ENCODE measurements at places on chromosomes 3 and 15.
A peak's percentile ranks its signal among the peaks of the same experiment; 100 is the strongest.

DNA sequence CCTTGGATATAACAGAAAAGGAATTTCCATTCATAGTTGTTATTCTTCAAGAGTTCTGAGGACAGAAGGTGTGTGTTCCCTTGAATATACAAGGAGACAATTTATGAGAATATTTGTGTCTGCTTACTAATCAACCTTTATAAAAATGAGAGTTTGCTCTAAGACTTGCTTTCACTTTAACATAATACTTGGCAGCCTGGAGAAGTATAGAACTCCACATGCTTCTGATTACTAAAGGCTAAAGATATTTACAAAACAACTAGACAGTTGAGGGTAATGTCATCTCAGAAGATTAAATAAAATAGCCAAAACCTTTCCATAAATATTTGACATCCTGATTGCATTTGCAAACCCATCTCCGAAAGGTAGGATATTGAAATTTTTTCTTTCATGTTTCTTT, 727.1 kb upstream of the NAALADL2 start:
- no peak for DNase-seq

GRCh38 chr15:89138999-89139612, 50.9 kb downstream of the ABHD2 start:
- peak; percentile 53 for DNase-seq

- no peak for DNase-seq
Observed at GRCh38 chr15:40549894-40550293, 14.9 kb downstream of the CCDC32 start.

- DNase-seq: no peak
Observed at GRCh38 chr3:29267226-29267625, 13.6 kb upstream of the RBMS3 start.

GRCh38 chr3:126517291-126517951, at the start of gene UROC1:
TSS of gene UROC1 (minus strand) at chr3:126517773. CDS start at chr3:126517719, 54 bp downstream.
- no peak for DNase-seq

- DNase-seq: no peak
Observed at GRCh38 chr3:80391573-80391972, 623.8 kb upstream of the ROBO1 start.
